Esophagus muscularis mucosa (tissue), 4 donors: ENCODE measurements at places on chromosomes 7 and 10. TPM values are rescaled to one million over a fixed set of nuclear protein-coding genes. Genes with fewer than 3 reads are reported as not detected.

Gene PON2
- total RNA-seq, result 67.3 TPM

Gene NANOS1
- total RNA-seq, result 8.0 TPM

Gene C7orf25
- total RNA-seq, result 12.0 TPM

Gene OPN1SW
- total RNA-seq, result not detected

Gene FKBP6
- total RNA-seq, result not detected
